HCT116 (cell line): ENCODE measurements at places on chromosomes 5 and 9. TPM values are rescaled to one million over a fixed set of nuclear protein-coding genes. Genes with fewer than 3 reads are reported as not detected.

GRCh38 chr5:14086261-14086660 is 56.9 kb upstream of the TRIO start:
- no peak for DNase-seq

Gene NSG2
- not detected for total RNA-seq

DNA sequence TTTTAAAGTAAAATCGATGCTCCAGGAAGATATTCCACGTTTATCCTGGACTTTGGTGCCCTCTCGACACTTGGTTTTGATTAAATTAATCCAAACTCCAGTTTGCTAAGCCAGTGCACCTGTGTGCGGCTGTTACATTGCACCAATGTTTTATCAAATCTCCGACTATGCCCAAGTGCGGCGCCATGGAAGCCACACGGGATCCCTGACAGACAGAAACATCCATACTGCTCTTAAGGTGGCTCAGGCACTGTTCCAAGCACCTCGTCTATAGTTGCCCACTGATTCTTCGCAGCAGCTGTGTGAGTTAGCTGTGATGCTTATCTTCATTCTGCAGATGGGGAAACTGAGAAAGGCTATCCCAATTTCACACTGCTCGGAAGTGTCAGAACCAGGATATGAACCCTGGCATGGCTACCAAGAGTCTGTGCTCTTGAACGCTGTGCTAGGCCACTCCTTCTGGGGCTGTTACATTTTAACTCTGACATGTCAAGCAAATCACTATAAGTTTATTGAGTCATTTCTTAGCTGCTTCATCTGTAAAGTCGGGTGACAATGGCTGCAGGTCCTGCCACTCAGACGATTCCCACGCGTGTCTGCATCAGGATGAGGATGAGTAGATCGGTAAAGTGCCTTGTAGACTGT is 113.0 kb downstream of the ADAMTS2 start:
- DNase-seq: no peak

Gene SHC3
- 0.27 TPM for total RNA-seq

Gene ZDHHC11
- 17.0 TPM for total RNA-seq

Gene VPS13A
- 52.8 TPM for total RNA-seq

- DNase-seq: no peak
Measured at GRCh38 chr5:157219491-157220271, 39.0 kb downstream of the ITK start.

DNA sequence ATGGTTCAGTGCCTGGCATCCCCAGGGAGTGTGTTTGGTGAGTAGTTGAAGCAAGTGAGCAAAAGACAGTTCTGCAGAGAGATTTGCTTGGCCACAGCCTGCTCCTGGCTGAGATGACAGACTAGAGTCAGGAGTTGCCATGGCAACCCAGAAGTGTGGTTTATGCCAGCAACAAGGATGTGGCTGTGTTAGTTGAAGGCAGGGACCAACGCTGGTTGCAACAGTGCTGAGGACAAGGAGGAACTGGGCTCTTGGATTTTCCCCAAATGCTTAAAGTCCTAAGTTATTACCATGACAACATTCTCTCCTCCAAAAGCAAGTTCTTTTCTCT is 2.7 kb downstream of the NXNL2 start:
- DNase-seq: no peak

DNA sequence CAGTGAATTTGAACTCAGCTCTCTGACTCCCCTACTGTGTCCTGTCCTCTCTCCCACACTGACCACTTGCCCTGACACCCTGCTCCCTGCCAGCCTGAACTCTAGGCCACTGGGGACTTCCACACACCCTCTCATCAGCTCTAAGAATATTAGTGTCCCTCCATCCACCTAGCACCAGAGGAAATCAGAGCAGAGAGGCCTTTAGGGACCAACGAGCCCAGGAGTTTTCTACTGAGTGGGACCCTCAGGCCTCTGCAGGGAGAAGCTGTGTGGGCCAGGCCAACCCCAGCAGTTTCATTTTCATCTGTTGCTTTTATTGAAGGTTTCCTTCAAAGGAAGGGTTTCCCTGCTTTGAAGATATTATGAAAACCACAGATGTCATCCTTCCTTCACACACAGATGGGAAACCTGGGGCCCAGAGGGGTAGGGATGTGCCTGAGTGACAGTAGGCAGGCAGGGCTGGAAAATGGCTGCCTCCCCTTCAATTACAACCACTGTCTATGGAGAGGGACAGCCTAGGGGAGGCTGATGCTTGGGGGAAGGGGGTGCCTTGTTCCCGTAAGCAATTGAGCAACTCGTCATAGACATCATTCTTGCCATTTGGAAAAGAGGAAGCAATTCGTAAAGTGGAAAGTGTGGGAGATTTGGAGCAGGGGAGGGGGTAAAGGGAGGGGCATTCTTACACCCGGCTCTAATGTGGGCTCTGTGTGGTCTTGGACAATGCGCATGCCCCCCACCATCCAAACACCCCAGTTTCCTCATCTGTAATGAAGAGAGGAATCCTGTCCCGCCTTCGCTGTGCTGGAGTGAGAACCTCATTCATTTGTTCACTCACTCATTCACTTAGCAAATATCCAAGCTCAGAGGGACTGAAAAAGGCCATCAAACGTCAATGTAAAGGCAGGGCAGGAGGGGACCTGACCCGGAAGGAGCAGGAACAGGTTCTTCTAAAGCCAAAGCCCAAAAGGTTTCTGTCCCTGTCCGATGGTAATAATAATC is 3.9 kb downstream of the GLIPR2 start:
- no peak for DNase-seq

DNA sequence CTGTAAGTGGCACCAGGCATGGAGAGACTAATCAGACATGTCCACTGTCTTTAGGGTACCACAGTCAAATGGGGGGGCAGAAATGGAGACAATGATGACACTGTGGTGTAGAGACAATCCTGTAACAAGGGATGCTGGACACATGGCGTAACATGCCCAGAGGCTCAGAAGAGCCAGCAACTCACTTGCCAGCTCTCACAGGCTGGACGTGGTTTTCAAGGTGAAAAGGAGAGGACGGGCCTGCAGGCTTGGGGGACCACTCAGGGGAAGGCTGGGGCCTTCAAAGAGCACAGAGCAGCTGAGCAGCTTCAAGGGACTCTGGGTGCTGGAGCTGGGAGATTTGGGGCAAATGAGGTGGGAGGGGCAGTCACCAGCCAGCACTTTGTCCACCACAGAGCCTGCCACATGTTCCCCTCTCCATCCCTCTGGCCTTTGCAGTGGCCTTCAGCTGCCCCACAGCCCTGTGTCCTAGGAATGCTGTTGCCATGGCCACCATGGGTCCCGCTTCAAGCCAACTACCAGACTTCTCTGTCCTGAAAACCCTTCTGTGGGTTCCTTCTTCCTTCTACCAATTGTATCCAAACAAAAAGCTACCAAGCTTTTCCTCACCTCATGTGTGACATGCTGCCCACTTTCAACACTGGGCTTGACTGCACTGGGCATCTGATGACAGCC is 140.4 kb downstream of the GABBR2 start:
- DNase-seq: no peak

DNA sequence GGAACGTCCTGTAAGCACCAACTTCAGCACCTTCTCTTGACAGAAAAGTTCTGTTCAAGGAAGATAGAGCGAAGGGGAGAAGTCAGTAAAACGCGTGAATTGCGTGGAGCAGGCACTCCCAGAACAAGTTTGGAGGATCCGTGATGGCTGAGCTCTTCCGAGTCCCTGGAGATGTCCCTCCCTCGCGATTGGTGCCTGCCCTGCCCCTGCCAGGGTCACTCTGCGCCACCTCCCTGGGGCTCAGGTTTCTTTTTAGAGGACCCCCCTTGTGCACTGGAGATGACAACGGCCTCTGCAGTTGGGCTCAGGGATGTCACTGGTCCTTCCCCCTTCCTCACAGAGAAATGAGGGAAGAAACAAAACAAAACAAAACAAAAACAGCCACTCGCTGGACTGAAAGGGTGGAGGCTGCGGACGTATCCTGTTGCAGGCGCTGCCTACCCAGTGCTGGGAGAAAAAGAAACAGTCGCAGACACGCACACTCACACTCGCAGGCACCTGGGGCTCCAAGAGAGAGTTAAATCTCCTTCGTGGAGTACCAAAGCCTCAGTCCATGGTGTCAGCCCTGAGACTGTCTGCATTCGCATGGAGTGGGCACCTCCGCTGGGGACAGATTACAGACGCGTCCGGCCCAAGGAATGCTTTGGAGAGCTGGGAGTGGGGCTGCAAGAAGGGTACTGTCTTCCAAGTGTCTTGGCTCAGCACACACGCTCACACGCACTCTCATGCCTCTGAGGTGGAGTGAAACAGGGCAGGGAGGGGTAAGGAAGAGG is 512.7 kb downstream of the SLCO4C1 start:
- no peak for DNase-seq

- DNase-seq: no peak
Measured at GRCh38 chr5:79605560-79605959, 6.7 kb upstream of the TENT2 start.

- no peak for DNase-seq
Measured at GRCh38 chr5:16507716-16508115, 42.1 kb upstream of the ZNF622 start.

GRCh38 chr9:105979290-105979689 is 284.9 kb downstream of the TMEM38B start:
- no peak for DNase-seq

- no peak for DNase-seq
Measured at GRCh38 chr9:116409129-116409528, 255.5 kb downstream of the PAPPA start.

Gene KDM3B
- total RNA-seq: 65.1 TPM

DNA sequence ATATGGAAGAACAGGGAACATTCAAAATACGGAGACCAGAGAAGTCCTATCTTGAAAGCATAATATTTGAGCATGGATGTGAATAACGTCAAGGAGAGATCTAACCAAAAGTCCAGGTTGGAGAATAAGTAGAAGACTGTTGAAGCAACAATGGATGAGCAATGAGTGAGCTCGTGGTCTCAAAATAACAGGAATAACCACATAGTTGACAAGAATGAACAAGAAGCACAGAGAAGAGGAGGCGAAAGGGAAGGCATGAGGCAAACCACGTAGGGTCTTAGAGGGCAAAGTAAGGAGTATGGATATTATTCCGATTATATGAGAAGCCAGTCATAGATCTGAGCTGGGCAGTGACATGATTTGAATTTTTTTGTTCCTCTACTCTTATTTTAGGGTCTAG is 710.2 kb downstream of the BRINP1 start:
- DNase-seq: no peak

Gene BBLN
- total RNA-seq: 119 TPM

DNA sequence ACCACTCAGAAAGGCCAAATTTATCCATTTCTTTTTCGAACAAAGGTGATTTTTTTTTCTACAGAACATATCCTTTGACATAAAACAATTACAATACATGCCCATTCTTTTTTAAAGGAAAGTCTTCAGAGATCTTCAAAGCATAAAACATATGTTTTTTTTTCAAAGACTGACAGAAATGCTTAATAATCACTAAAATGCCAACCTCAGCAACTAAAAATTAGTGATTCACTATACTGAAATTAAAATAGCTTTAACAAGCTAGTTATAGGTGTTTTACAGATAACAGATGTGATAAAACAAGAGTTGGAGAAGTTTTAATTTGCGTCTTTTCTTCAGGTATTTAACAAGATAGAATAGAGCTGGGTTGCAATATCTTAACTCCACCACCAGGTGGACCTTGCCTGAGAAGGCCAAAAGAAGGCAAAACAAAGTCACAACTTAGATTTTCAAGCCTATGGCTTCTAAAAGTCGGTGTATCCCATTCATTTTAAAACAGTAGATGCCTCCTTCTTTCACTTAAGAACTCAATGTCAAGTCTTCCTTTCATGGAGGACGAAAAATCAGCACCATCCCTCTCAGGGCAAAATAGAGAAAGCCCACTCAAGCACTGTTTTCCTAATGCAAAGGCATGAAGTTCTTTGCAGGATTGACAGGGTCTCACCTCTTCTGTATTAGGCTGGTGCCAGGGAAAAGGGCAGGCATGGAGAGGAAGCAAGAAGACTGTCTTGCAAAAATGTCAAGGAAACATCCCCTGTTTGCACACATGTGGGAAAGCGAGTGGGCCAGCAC is 31.1 kb upstream of the CPLX2 start:
- DNase-seq: no peak

GRCh38 chr5:142024771-142025304 is 12.0 kb upstream of the GNPDA1 start:
- peak; percentile 68 for DNase-seq

- DNase-seq: peak; percentile 22
Measured at GRCh38 chr5:170603578-170604565, 100.1 kb downstream of the KCNIP1 start.

GRCh38 chr9:13513716-13514444 is 234.4 kb upstream of the MPDZ start:
- no peak for DNase-seq

Gene PRELID2
- total RNA-seq: 20.1 TPM

DNA sequence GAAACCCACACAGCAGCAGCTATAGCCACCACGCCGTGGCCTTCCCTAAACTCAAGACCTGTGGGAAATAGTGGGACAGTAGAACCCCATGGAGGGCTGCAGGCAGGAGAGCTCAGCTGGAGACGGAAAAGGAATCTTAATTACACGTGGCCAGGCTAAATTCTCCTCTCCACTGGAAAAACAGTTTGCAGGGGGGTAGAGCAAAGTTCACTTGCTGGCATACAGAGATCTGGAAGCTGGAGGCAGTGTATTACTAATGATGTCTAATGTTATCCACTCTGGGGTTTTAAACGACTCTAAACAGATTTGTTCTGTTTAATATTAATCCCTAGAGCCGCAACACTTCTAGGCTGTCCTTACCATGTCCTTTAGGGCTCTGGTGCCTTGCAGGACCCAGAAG is 257.1 kb downstream of the SAXO1 start:
- no peak for DNase-seq

DNA sequence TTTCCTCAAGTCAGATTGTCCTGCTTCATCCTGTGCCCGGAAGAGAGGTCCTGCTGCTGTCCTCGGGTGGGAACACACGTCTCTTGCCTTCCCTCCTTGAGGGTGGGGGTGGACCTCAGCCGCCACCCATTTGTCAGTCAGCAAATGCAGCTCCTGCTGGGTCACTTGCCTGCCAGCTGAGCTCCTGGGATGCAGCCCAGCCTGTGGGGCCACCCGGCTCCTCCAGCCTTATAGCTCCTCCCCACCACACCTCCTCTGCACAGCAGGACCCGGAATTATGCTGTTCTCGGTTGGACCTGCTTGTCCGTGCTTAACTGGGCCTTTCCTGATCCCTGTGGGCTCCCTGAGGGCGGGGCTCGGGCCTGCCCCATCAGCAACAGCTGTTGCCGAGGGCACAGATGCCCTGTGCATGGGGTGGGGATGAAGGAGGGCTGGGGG is 52.7 kb downstream of the RXRA start:
- DNase-seq: peak; percentile 37
